ENCODE measurements at places on chromosomes 13 and 19.
A peak's percentile ranks its signal among the peaks of the same experiment; 100 is the strongest.

GRCh38 chr13:112509190-112509589 is 78.8 kb downstream of the TUBGCP3 start:
- H3K4me1 ChIP-seq: peaks cover 24% of the 10 kb centered on the region
- DNase-seq: no peak
- no peak overlapping the region for H3K4me3 ChIP-seq
- no peaks in the 10 kb centered on the region for H3K27me3 ChIP-seq
- H3K27ac ChIP-seq: no peak overlapping the region
- peaks cover 13% of the 10 kb centered on the region for H3K36me3 ChIP-seq

DNA sequence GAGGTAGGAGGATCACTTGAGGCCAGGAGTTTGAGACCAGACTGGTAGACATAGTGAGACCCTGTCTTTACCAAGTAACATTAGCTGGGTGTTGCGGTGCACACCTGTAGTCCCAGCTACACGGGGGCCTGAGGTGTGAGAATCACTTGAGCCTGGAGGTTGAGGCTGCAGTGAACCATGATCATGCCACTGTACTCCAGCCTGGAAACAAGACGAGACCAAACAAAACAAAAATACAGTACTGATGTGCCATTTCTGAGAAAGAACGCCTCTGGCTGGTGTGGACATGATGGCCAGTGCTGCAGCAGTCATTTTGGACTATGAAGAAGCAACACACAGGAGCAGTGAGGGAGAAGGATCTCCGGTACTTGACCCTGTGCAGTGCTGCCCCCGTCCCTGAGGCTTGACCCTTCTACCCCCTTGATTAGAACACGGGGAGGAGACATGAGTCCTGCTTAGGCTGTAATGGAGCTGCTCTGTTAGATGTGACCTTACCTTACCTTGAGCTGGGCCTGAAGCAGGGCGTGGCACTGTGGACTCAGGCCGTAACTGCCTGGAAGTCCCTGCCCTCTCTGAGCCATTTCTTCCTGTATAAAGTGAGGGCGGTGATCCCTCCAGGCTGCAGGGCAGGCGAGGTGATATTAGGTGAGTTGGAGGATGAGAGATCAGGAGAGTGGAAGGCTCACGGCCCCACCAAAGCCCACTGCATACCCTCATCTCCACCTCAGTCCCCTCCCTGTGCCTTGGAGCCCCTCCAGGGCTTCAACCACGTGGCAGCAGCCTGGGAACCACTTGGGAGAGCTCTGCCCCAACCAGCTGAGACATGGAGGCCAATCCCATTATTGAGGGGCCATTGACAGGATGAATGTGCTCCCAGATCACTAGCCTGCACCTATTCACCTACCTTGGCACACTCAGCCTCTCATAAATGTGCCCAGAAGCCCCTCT is 5.9 kb downstream of the RPL18A start:
- peak overlapping the region; percentile 43 for H3K27ac ChIP-seq
- DNase-seq: no peak
- peaks cover 8% of the 10 kb centered on the region for H3K36me3 ChIP-seq
- no peak overlapping the region for H3K4me3 ChIP-seq
- H3K27me3 ChIP-seq: peaks cover under 1% of the 10 kb centered on the region
- peaks cover 15% of the 10 kb centered on the region for H3K4me1 ChIP-seq

GRCh38 chr19:51421229-51422052 is 4.0 kb upstream of the SIGLEC10 start:
- H3K4me3 ChIP-seq: no peak overlapping the region
- H3K27ac ChIP-seq: no peak overlapping the region
- peaks cover 11% of the 10 kb centered on the region for H3K27me3 ChIP-seq
- peaks cover 35% of the 10 kb centered on the region for H3K4me1 ChIP-seq
- no peaks in the 10 kb centered on the region for H3K36me3 ChIP-seq
- no peak for DNase-seq

GRCh38 chr13:98963917-98964316 is 13.9 kb downstream of the DOCK9 start:
- peaks cover 4% of the 10 kb centered on the region for H3K36me3 ChIP-seq
- H3K27me3 ChIP-seq: no peaks in the 10 kb centered on the region

DNA sequence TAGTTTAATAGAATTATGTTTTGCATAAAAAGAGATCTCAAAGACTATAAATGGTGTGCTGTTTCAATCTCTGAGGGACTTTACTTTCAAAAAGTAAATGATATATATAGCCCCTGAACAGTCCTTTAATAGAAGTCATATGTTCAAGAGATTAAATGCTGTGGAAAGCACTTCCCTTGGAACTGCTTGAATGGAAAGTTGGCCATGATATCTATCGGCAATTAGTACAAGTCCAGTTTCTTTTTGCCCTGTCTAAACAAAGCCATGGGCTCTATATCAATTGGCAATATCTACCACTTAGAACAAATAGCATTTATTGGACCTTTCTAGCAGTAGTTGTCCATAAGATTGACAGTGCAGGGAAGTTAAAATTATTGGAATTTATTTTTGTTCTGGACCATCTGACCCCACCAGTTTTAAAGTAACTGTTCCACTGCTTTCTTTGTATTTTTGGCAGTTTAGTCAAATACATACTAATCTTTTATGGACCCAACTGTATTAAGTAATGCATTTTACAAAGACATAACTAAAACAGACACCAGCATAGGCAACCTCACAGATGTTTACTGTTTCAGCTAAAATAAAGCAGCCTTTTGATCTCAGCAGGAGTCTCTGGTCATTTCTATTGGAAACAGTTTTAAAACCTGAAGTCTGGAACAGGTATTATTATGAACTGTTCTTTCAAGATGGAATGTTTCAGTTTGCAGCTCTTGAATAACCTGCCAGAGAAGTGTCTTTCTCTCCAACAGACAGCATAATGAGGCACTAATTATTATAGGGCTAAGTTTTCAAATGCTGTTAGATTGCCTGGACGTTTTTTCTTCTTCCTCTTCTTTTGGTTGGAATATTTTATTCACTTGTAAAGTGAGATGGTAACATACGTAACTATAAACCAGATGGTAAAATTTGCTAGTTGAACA is 282.6 kb downstream of the DCLK1 start:
- no peaks in the 10 kb centered on the region for H3K36me3 ChIP-seq
- no peak overlapping the region for H3K27ac ChIP-seq
- no peak overlapping the region for H3K4me3 ChIP-seq
- DNase-seq: no peak

DNA sequence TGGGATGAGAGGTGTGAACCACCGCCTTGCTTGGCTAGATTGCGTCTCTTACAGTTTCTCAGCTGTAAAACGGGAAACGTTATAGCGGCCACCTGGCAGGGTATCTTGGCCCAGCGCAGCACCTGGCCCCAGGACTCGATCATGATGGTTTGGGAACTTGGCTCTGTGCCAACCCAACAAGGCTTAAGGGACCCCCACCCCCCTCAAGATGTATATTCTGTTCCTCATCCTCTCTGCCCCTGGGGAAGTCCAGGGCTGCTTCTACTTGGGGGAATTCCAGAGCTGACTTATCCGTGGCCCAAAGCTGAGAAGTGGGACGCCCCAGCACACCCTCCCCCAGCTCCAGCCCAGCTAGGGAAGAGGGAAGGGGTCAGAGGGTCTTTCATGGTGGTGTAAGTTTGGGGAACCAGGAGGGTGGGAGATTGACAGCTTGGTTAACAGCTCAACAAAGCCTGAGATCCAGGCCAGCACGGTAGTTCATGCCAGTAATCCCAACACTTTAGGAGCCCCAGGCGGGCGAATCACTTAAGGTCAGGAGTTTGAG is 695 bp downstream of the ICAM1 start:
- H3K4me3 ChIP-seq: peak overlapping the region; percentile 88
- H3K27me3 ChIP-seq: peaks cover 17% of the 10 kb centered on the region
- DNase-seq: peak; percentile 31

GRCh38 chr19:45008552-45008951 is 7.3 kb downstream of the RELB start:
- peaks cover 5% of the 10 kb centered on the region for H3K27me3 ChIP-seq
- H3K27ac ChIP-seq: no peak overlapping the region
- no peaks in the 10 kb centered on the region for H3K36me3 ChIP-seq

DNA sequence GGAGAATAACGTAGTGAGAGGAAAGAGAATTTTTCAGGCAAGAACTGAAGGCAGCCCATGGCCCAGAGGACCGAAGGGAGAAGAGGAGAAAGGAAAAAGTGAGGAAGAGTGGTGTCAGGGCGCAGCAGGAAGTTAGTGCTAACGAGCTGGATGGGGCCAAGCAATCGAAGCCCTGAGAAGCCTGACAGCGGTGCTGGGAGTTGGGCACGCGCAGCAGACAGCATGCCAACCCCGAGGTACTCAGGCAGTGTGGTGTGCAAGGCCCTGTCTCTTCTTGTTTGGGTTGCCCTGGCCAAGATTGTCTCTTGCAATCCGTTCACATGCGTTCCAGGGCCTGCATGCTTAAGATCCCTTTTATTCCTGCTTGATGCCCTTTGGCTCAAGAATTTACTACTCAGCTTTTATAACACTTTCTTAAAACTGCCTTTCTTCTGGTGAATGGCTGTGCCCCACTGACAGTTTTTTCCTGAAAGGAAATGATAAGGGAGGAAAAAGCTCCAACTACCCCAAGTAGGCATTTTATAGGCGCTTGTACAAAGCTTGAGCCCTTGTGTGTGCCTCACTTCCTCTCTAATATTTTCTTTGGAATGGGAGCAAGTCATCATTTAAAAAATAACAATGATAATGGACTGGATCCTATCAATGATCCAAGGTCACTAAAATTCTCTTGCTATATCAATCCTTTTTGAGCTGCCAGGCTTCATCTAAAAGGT is 115.4 kb downstream of the FLT1 start:
- H3K36me3 ChIP-seq: no peaks in the 10 kb centered on the region
- peaks cover 3% of the 10 kb centered on the region for H3K4me1 ChIP-seq
- peaks cover 5% of the 10 kb centered on the region for H3K27me3 ChIP-seq
- no peak for DNase-seq
- H3K4me3 ChIP-seq: no peak overlapping the region
- H3K27ac ChIP-seq: no peak overlapping the region

- H3K36me3 ChIP-seq: peaks cover 12% of the 10 kb centered on the region
- DNase-seq: no peak
- peaks cover 6% of the 10 kb centered on the region for H3K27me3 ChIP-seq
- peaks cover 14% of the 10 kb centered on the region for H3K4me1 ChIP-seq
- H3K4me3 ChIP-seq: no peak overlapping the region
- H3K27ac ChIP-seq: no peak overlapping the region
Observed at GRCh38 chr13:100454876-100455275, 133.7 kb downstream of the GGACT start.

GRCh38 chr19:13155472-13156359 is 5.5 kb downstream of the IER2 start:
- peaks cover 39% of the 10 kb centered on the region for H3K27me3 ChIP-seq
- H3K4me3 ChIP-seq: peak overlapping the region; percentile 97
- peaks cover 11% of the 10 kb centered on the region for H3K36me3 ChIP-seq
- peak overlapping the region; percentile 98 for H3K27ac ChIP-seq

Data from immature natural killer cell (primary cell).